ENCODE measurements at places on chromosomes 2 and 18.

GRCh38 chr18:61731693-61732376 lies 161.0 kb downstream of the RNF152 start:
- DNase-seq: no peak

DNA sequence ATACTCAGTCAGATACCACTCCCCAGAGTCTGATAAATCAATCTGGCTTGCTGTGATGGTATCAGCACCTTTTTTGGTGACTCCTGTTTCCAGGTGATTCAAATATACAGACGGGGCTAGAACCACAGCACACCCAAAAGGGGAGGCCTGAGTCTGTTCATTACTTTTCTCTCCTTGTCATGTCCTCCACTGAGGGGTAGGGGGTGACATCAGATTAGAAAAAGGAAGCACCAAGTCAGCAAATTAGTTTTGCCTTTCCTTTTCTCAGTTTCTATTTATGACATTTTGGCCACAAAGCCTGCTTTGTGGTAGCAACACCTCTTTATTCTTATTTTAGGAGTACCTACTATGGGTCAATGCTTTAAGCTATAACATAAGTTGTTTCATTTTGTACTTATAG lies 127.4 kb downstream of the CCDC102B start:
- no peak for DNase-seq

DNA sequence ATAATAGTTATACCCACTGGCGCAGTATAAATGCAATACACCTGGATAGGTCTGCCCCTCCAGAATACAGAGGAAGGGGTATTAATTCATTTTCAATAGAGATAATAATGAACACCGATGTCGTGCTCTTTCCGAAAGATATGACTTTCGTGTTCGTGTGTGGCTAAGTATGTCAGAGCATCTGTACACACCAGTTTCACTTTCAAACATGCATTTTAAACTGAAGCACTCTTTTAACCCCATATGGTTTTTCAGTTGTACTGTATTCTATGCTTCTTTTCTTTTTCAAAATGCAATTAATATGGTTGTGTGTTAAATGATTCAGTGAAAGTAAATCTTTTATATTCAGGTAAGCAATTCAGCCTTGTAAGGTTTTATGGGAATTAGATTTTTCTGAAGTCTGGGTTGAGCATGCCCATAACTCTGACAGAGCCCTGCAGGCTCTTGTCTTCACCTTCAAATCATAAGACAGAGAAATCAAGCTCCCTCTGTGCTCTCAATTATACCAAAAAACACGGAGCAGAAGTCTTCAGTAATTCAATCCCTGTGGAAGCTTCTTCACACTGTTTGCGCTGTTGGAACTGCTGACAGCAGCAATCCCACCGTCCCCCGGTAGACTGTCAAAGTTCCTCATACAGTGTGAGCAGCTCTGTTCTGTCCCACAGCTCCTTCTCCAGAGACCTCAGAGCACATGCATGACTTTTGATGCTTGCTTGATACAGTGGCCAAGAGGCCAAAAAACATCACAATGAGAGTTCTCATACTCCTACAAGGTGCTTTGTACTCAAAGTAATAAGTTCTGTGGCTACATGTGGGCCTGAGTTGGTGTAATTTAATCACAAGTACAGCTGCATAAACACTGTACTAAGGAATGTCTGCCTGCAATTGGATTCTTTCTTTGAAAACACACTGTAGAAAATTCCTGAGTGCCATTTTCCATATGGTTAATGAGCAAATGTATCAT lies 186.8 kb downstream of the ZNF521 start:
- no peak for DNase-seq

GRCh38 chr18:74533666-74534065 lies 634 bp upstream of the CNDP1 start:
- DNase-seq: no peak

DNA sequence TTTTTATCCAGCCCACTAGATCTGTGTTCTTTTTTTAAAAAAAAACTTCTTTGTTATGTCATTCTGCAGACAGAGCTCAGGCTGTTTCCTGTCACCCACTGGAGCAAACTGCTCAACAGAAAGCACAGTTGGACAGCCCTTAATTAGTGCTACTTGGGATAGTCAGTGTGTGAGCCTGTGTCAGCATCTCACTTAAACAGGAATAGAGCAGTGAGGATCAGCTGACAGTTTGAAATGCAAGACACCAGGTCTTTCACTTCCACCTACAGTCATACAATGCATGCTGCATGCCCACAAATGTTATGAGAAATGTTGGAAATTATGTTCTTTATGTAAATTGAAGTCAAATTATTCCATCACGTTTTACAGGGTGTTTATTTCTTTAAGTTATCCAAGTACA lies 174.9 kb downstream of the NR4A2 start:
- DNase-seq: no peak
